Gastrocnemius medialis (tissue), 4 donors: ENCODE measurements at places on chromosomes 5 and 9.

GRCh38 chr5:84650429-84650828, 265.7 kb upstream of the EDIL3 start:
- no peak for DNase-seq

- no peak for DNase-seq
Measured at GRCh38 chr5:164132358-164132757, 626.9 kb downstream of the MAT2B start.

DNA sequence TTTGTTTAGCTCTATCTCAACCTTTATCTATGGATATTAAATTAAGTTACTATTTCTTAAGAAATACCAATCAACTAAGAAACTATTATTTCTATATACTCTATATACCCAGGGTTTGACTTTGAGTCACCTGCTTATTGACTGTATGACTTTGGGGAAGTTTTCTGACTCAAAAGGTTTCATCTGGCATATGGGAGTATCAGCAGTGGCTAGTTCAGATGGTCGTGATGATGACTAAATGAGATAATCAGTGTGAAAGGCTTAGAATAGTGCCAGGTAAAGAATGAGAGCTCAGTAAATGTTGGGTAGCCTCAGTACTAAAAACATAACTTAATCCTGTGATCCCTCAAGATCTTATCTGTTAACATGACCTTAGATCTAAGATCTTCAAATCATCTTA, 179.7 kb upstream of the ISL1 start:
- DNase-seq: no peak

DNA sequence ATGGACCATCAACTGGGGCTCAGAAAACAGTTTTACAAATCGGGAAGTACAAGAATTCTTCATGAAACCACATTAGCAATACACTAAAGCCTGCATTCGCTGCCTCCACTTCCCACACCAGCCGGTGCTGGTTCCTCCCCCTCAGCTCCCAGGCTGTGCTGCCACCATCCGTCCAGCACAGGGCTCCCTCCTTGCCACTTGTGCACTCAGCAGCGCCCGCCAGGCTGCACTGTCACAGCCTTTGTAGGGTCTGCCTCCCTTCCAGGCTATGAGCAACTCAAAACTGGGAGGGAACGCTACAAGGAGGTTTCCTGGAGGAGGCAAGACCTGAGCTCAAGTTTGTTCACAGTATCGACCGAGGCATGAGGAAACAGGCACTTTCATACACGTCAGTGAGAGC, 7.7 kb downstream of the MAPK9 start:
- DNase-seq: no peak

GRCh38 chr9:114082017-114082762, 4.1 kb upstream of the AMBP start:
- peak; percentile 79 for DNase-seq

- DNase-seq: no peak
Measured at GRCh38 chr5:41094871-41095270, 23.7 kb upstream of the MROH2B start.

DNA sequence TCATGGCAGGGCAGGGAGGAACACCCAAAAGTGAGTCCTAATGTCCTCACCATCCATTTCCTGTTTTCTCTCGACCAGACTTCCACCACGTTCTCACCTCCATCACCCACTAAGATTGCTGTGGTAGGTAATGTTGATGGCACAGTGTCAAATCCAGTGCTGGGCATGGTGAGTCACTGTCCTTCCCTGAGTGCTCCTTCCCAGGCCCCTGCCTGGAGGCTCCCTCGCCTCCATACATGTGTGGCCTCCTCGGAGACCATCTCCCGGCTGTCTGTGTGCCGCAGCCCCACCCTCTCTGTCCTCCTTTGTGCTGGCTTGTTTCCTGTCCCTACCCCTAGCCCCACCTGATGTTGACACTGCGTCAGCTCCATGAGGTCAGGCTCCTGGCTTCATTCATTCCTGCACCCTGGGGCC, 177.5 kb downstream of the SYK start:
- DNase-seq: no peak

DNA sequence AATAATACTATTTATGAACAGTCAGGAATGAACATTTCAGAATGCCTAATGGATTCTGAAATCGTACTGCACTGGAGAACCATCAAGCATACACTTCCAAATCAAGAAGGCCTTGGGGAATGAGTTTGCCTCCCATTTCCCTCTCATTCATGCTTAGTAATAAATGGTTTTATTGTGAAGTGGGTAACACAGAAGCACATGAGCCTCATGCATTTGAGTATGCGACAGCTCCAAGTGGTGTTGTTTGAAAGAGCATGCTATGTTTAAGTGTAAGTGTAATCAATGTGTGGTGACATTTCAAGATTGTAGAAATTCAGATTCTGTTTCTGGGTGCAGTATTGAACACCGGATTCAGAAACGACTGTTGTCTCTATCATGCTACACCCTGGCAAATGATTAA, 60.0 kb downstream of the SGCD start:
- no peak for DNase-seq

- no peak for DNase-seq
Measured at GRCh38 chr5:17113174-17113958, 104.1 kb upstream of the BASP1 start.

- DNase-seq: no peak
Measured at GRCh38 chr5:68738236-68738635, 355.6 kb upstream of the SLC30A5 start.

DNA sequence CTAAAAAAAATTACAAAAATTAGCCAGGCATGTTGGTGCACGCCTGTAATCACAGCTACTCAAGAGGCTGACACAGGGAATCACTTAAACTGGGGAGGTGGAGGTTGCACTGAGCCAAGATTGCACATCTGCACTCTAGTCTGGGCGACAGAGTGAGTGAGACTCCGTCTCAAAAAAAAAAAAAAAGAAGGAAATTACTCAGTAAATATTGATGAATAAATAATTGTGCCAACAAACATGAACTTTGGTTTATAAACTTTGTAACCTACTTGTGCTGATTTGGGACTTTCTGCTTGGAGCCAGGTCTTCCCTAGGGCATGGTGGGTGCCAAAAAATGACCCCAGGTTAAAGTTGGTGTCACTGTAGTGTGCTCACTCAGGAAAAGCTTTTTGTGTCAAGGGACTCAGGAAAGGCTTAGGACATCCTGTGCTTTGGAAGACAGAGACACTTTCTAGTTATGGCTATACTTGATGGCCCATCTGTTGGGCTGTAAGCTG, 19.0 kb downstream of the ABLIM3 start:
- DNase-seq: no peak

- no peak for DNase-seq
Measured at GRCh38 chr5:175275748-175276147, 168.2 kb downstream of the DRD1 start.

DNA sequence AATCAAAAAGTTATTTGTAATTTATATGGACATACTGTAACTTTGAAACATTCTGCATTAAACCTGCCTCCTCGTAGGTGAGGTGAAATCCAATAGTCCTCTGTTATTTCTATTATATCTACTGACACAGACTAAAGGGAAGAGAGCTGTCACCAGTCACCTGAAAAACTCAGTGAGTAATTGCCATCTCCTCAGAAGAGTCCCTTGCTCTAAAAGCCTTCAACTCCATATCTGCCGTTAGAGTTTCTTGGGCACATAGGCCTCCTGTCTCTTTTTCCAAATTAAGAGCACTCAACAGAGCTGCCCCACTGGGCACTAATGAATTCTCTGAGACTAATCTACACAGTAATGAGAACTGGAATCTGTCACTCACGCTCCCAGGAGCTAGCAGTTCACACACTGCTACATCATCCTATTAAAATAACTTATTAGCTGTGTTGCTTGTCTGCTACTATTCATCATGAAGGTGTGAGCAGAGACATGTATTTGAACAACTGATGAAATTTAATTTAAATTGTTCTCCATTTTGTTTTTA, 67.3 kb upstream of the VCAN start:
- DNase-seq: no peak

DNA sequence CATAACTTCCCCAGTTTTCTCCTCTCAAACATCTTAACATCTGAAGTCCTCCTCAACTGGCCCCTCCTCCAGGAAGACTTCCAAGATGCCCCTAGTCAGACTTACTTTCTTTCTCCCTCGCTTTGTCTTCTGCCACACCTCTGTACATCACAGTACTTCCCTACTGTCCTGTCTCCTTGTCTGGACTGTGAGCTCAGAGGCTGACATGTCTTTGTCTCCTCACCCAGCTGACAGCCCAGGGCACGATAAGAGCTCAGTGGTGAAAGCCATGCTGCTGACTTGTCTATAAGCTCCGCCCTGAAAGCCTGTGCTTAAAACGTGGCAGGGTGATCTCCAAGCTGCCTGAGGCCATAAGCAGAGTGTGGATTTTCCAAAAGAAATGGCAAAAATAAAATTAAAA, 33.0 kb upstream of the SLC25A51 start:
- no peak for DNase-seq

DNA sequence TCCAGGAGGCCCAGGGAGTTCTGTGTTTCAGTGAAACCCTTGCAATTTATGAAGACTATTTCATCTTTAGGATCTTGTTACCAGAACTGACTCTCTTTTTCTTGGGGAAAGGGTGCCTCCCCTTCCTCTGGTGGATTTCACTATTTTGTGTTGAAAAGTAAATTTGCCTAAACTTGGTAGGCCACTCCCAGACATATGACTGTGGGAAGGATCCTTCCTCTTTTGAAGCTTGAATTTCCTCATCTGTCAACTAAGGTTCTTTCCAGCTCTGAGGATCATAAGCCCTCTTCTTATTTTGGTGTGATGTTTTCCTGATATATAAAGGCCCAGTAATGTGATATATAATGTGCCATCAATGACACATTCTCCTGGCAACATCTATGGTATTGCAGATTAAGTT, 59.1 kb upstream of the ZFAND5 start:
- DNase-seq: no peak

GRCh38 chr9:129036241-129036922, at the start of gene MIGA2:
TSS of gene MIGA2 (plus strand) at chr9:129036626. CDS start at chr9:129040595, 3,969 bp downstream.
- peak; percentile 99 for DNase-seq

DNA sequence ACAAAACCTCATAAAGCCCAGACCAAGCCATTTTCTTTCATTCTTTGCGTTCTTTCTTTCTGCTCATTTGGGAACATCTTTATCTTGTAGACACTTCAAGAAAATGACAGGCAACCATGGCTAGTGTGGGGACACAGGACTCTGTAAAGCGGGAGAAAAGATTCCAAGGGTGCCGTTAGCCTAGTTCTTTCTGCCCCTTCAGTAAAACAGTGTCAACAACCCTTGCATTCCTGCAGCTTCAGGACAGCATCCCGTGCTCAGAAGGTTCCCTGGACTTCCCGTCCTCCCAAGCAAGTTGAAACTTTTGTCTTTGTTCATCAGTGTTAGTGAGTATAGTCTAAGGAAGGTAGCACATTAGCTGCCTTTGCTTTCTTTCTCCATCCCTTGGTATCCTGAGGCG, 41.9 kb downstream of the TAS2R1 start:
- DNase-seq: no peak
